Stimulated activated CD4-positive, alpha-beta T cell treated with anti-CD3 and anti-CD28 coated beads, Interleukin-4, amount 100 ng/mL, for 24 hours (primary cell): ENCODE measurements at places on chromosomes 12 and 14.

GRCh38 chr14:29857551-29857950, 70.1 kb downstream of the PRKD1 start:
- no peak for DNase-seq

GRCh38 chr12:97645726-97646125, 183.1 kb downstream of the RMST start:
- DNase-seq: no peak

- DNase-seq: no peak
Measured at GRCh38 chr12:1857086-1857485, 36.7 kb downstream of the LRTM2 start.

GRCh38 chr12:111094157-111095010, 174.0 kb upstream of the MYL2 start:
- DNase-seq: no peak

GRCh38 chr14:96978525-96979272, 181.5 kb downstream of the VRK1 start:
- DNase-seq: no peak

DNA sequence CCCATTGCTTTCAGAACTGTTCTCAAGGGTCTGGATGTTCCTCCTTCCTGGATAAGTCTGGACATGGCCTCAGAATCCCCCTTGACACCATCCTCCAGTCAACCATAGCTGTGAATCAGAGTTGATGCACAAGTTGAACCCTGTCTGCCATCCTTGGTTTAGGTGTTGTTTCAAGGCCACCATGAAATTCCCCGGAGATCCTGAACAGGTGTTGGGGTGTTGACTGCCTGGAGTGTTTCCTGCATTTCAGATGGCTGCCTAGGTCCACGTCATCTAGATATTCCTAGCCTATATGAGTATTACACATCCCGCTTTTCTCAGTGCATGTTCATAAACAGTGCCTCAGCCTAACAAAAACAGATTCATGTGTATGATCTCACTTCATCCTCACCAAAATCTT, 86.7 kb upstream of the PWP1 start:
- DNase-seq: no peak

GRCh38 chr14:80988192-80988591, 32.8 kb downstream of the TSHR start:
- no peak for DNase-seq

DNA sequence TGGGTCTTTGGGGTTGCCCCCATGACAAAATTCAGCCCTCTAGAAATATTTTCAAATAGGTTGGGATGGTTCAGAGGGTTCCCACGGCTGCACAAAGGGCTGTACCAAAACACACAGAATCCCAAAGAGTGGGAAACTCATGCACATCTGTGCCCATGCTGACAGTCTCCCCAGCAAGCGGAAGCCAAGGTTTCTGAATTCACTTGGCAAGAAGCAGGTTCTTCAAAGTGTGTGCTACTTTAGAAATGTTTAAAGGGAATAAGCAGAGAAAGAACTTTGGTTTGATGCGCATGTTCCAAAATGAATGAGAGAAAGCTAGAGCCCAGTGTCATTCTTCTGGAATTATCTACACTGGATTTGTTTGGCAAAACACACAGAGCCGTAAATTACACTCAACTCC, 46.7 kb downstream of the FOXN3 start:
- no peak for DNase-seq

DNA sequence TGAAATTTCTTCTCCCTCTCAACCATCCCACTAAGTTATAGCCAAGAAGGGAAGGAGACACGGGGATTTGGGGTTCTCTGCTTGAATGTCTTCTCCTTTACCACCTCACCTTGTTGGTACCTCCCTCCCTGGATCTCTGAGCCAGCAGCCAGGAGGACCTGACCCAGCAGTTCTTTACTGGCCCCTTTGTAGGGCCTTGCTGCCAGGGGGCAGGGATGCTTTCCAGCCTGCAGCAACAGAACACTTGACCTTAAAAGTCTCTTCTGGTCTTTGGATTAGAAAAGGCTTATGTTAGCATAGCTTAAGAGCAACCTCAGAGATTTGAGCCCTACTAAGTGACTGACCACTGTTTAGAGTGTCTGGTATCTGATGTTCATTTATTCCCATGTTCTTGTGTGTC, 10.4 kb downstream of the MLEC start:
- no peak for DNase-seq
